Urinary bladder (tissue), 4 donors: ENCODE measurements at places on chromosomes 16 and 17. TPM values are rescaled to one million over a fixed set of nuclear protein-coding genes. Genes with fewer than 3 reads are reported as not detected.

The KRTAP4-5 gene
- not detected for polyA plus RNA-seq

The GJC1 gene
- 21.8 TPM for polyA plus RNA-seq

The CACNG1 gene
- not detected for polyA plus RNA-seq

The ST6GALNAC2 gene
- 7.6 TPM for polyA plus RNA-seq
